Urothelium cell line (cell line): ENCODE measurements at places on chromosomes 3 and 15.

DNA sequence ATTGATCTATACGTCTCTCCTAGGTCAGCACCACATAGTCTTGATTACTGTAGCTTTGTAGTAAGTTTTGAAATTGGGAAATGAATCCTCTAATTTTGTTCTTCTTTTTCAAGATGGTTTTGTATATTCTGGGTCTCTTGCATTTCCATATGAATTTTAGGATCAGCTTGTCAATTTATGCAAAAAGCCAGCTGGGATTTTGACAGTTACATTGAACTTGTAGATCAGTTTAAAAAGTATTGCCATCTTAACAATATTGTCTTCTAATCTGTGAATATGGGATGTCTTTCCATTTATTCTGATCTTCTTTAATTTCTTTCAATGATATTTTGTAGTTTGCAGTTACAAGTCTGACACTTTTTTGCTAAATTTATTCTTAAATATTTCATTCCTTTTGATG, 5.6 kb upstream of the PRR23E start:
- no peak for DNase-seq

- DNase-seq, result no peak
Observed at GRCh38 chr15:68518046-68518445, 60.7 kb upstream of the CORO2B start.

- DNase-seq, result no peak
Observed at GRCh38 chr3:143163562-143164100, 44.1 kb downstream of the CHST2 start.

GRCh38 chr3:129038121-129038855, 22.3 kb upstream of the GP9 start:
- DNase-seq, result no peak

DNA sequence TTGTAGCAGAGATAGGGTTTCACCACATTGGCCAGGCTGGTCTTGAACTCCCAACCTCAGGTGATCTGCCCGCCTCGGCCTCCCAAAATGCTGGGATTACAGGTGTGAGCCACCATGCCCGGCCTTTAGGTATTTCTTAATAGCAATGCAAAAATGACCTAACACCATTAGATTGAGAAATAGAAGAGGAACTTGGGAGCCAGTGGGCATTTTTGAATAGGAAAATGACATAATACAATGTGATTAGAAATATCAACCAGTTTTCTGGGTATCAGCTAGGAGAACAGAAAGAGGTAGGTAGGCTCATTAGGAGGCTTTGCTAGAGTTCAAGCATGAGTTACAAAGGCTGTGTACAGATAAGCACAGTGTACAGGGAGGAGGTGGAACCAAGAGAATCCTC, 101.8 kb upstream of the TBC1D5 start:
- DNase-seq, result no peak

DNA sequence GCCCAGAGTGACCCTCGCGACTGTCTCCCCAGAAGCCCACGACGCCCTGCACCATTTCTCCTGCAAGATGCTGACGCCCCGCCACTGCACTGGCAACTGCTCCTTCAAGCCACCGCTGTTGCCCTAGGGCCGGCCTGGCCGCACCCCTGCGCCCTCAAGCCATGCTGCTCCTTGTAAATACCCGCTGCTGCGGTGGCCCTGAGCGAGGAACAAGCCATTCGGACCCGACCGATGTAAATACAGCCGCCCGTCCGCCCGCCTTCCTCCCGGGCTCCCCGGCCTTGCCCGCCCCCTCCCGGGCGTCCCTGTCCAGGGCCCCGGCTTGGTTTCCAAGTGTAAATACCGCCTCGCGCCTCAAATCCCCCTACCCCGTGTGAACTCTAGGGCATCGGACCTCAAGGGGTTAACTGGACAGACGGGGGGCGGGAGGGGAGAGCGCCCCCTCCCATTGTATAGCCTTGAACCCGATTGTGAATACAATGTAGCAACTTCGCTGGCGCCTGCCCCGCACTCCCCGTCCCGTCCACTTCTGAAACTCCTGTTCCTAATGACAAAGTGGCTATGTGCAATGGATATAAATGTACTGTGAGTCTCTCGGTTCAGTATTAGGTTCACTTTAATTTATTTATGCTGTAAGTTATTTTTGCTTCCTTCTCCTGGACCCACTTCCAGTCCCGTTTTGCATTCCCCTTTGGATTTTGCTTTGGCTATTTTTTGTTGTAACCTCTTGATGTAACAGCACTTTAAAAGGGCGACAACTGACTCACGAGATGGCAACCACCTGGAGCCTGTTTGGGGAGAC, 5.9 kb downstream of the RNU6-1 start:
- peak; percentile 73 for DNase-seq

DNA sequence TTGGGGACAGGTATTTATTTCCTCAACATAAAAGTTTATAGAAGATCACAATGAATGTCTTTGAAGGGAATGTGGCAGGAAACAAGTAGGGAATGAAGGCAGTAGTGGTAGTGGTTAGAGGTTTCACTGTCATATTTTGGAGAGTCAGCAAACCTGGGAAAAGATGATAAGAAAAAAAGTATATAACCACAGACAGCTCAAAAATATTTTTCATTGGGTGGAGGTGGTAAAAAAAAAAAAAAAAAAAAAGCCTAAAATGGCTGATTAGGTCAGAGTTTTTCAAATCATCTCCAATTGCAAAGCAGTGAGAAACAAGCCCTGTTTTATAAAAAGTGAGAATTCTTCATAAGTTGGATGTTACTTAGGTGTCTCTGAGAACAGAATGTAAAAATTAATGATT, 400.0 kb downstream of the LSAMP start:
- DNase-seq, result no peak

- no peak for DNase-seq
Observed at GRCh38 chr3:128914966-128915645, 35.7 kb downstream of the ACAD9 start.

- DNase-seq, result no peak
Observed at GRCh38 chr3:189305412-189305811, 133.6 kb downstream of the TPRG1 start.

DNA sequence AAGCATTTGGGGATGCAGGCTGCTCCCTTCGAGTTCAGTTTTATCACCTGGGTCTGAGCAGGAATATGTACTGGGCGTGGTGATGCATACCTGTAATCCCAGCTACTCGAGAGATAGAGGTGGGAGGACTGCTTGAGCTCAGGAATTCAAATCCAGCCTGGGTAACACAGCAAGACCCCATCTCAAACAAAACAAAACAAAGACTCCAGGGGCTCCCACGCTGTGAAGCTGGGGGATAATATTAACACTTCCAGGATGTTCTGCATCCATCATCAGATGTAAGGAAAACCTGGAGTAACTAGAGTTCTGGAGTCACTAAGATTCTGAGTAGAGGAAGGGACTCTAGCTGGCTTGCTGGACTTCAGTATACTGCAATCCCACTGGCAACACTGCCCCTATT, 40.6 kb downstream of the LYZL4 start:
- no peak for DNase-seq

DNA sequence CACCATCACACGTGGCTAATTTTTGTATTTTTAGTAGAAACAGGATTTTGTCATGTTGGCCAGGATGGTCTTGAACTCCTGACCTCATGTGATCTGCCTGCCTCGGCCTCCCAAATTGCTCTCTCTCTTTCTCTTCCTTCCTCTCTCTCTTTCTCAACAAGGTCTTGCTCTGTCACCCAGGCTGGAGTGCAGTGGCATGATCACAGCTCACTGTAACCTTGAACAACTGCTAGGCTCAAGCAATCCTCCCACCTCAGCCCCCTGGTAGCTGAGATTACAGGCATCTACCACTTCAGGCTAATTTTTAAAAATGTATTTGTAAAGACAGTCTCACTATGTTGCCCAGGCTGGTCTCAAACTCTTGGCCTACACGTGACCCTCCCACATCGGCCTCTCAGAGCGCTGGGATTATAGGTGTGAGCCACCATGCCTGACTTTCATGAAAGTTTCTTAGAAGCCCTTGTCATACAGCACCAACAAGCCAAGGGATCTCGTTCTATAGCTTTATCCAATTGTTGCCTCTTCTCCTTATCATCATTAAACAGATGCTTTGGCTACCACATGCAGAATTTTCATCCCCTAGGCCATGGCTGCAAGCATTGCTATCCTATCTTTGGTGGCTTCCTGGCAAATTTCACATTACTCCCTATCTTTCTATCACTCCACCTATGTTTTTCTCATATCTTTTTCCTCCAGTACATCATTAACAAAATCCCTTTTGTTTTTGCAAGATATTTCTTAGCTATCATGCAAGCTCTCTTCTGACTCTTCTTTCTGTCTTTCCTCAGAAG, 5.7 kb downstream of the CCDC32 start:
- DNase-seq, result no peak

DNA sequence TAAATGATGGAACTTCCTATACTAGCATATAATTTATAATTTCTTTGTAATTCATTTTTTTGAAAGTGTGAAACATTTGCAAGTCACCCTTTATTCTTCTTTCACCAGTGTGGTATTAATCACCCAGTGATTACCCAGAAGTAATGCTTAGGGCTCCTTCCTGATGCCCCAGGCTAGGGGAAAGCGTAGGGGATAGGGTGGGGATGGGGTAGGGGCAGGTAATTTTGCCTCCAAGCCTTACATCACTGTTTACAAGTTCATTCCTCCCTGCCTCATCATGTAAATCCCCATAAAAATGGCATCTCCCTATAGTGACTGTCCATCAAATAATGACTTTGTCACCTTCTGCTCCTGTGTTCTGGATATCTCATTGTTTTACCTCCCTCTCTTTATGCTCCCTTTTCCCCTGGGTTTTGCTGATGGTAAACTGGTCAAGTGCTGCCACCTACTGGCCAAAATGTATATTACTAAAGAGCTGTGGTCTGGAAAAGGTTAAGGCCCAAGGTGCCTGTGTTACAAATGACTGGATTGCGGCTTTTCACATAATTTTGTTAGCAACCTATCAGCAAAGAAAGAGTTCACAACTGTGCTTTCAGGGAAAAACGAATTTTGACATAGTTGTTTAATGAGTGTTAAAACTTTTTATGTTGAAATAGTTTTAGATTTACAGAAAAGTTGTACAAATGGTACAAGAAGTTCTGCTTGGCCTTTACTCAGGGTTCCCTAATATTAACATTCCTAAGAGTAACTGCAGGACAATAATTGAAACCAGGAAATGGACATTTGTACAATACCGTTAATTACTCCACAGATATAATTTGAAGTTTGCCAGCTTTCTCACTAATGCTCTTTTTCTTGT, 54.7 kb downstream of the ONECUT1 start:
- DNase-seq, result peak; percentile 65

GRCh38 chr15:75590239-75590638, 11.1 kb upstream of the PTPN9 start:
- DNase-seq, result no peak

GRCh38 chr3:72476139-72476483, 372.1 kb downstream of the SHQ1 start:
- no peak for DNase-seq

DNA sequence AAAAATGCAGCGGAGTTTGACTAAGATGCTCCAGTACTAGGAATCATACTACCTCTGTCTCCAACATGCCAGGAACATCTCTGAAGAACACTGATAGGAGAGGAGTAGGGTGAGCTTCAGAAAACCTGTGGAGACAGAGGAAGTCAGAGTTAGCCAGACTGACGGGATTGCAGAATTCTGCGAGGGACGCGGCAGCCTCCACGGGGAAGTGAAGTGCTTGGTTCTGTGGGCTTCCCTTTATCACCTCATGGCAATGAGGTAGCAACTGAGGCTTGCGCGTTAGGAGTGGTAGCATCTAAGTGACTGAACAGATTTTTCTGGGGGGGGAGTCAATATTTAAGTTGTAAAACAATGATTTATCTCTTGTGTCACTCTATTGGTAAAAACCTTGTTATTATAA, 226.3 kb downstream of the MCTP2 start:
- no peak for DNase-seq

DNA sequence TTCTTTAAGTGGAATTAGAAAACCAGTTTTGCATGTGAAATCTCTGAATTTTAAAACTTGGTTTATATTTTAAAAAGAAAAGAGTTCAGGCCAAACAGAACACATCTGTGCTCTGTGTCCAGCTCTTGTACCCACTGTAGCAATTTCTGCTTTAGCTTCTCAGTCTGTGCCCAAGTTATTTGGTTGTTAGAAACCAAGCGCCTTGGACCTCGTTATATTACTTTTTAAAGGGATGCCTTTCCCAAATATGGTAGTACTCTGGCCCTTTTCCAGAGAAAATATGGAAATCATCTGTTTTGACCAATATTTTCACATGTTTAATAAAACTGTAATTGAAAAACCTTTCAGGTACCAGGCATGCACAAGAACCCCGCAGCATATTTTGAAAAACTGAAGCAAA, 27.3 kb downstream of the TGFBR2 start:
- no peak for DNase-seq

GRCh38 chr15:71414853-71415252, 299.6 kb downstream of the THSD4 start:
- no peak for DNase-seq

GRCh38 chr3:136919799-136920580, 37.8 kb upstream of the IL20RB start:
- no peak for DNase-seq

DNA sequence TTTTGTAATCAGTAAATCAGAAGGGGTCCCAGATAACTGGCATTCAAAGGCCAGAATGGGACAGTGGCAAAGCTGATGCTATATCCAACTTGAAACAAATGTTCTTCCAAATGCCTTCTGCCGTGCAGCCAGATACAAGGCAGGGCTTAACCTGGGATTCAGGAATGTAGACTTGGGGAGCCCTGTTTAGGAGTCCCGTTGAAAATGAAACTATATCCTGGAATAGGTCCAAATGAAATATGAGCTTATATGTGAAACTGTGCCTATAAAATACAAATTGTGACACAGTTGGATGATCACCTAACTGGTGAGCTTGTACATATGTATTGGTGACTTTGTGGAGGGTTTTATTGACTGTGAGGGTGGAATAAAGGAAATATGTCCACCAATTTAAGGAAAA, 28.7 kb downstream of the FRMD4B start:
- DNase-seq, result no peak

DNA sequence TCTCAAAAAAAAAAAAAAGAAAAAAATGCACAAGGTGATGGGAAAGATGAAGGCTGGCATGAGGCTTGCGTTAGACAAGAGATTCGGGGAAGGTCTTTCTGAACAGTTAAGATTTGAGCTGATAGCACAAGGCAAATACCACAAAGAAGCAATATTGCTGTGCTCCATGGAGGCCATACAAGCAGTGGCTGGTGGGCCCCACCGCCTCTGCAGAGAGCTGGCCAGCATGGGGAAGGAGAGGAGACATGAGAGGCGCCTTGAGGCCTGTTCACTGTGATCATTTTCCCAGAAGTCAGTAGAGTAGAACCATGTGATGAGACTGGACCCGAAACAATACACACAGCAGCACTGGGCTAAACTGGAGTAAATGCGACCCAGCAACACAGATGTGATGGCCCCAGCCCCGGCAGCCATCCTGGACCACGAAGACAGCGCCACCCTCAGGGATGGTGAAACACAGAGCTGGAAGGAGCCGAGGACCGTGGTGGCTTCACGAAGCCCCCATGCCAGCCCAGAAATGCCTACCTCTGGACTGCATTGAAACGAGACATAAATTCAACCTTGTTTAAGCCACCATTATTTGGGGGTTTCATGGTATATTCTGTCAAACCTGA, 5.5 kb downstream of the XXYLT1 start:
- no peak for DNase-seq

- DNase-seq, result no peak
Observed at GRCh38 chr3:46133285-46133684, 74.8 kb downstream of the CCR1 start.

GRCh38 chr3:138448631-138449030, 14.2 kb downstream of the ESYT3 start:
- peak; percentile 12 for DNase-seq
